Kidney epithelial cell (primary cell): ENCODE measurements at places on chromosomes 3 and 15. TPM values are rescaled to one million over a fixed set of nuclear protein-coding genes. Genes with fewer than 3 reads are reported as not detected.

Gene GOLGA8J
- not detected in 2 replicates for total RNA-seq

Gene TMEM44
- 16.0 and 16.2 TPM in 2 replicates for total RNA-seq

Gene SLITRK3
- total RNA-seq, result not detected in 2 replicates

Gene SLC9C1
- 2.2 TPM in 1 of 2 replicates, not detected in the other for total RNA-seq

Gene CTXN2
- total RNA-seq, result 0.14 TPM in 1 of 2 replicates, not detected in the other

Gene PRSS50
- total RNA-seq, result 0.07 and 0.29 TPM in 2 replicates

Gene SERPINI2
- total RNA-seq, result not detected in 2 replicates
